ENCODE measurements at places on chromosomes 12 and 14.

DNA sequence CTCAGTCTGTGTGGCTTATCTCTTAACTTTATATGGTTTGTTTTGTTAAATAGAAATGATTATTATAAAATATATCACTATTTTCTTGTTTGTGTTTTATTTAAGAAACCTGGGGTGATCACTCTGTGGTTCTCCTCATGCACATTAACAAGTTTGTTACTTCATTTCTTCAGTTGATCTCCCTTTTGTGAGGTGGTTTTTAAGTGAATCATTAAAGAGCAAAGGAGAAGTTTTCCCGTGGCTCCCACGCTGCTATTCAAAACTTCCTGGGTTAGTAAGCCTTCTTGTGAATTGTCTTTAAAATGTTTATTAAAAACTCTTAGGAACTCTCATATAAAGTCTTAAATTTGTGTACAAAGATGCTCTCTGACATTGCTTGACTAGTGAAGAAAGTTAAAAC lies 11.8 kb downstream of the ADIPOR2 start:
- no peak for DNase-seq

- peak; percentile 93 for DNase-seq
These were observed at the start of gene CPSF6 for GRCh38 chr12:69239352-69239921. Gene CPSF6, plus strand, starts transcription at chr12:69239569. Its CDS starts 78 bp downstream, at chr12:69239647.

GRCh38 chr12:84891106-84891838 lies 21.3 kb downstream of the SLC6A15 start:
- no peak for DNase-seq

GRCh38 chr14:34538871-34539406 lies 562 bp downstream of the EAPP start:
- no peak for DNase-seq

DNA sequence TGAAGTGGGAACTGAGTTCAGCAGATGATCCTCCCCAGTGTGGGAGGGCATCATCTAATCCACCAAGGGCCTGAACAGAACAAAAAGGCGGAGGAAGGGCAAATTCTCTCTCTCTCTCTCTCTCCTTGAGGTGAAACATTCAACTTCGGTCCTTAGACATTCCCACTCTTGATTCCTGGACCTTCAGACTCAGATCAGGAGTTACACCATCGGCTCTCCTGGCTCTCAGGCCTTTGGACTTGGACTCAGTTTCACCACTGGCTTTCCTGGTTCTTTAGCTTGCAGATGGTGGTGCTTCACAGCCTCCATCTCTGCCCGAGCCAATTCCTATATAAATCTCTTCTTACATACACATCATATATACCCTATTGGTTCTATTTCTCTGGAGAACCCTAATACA lies 73.2 kb downstream of the SPPL3 start:
- no peak for DNase-seq

DNA sequence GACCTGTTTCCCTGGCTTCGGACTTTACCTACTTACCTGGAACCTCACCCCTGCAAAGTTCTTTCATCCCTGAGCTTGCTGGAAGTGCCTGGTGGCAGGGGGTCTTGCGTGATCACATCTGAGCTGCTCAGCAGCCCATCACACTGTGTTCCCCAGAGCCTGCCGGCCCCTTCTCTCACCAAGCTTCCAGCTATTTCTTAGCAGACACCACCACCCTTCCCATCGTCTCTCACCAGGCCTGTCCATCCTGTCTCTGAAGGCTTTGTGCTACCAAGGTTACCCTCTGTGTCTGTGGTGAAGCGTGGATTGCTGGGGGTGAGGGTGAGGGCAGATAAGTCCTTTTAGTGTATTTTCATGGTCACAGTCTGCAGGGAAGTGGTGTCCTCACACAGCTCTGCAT lies 78.8 kb upstream of the NRXN3 start:
- no peak for DNase-seq

- DNase-seq: no peak
These were observed 28.3 kb upstream of the FBLN5 start for GRCh38 chr14:91975763-91976162.

DNA sequence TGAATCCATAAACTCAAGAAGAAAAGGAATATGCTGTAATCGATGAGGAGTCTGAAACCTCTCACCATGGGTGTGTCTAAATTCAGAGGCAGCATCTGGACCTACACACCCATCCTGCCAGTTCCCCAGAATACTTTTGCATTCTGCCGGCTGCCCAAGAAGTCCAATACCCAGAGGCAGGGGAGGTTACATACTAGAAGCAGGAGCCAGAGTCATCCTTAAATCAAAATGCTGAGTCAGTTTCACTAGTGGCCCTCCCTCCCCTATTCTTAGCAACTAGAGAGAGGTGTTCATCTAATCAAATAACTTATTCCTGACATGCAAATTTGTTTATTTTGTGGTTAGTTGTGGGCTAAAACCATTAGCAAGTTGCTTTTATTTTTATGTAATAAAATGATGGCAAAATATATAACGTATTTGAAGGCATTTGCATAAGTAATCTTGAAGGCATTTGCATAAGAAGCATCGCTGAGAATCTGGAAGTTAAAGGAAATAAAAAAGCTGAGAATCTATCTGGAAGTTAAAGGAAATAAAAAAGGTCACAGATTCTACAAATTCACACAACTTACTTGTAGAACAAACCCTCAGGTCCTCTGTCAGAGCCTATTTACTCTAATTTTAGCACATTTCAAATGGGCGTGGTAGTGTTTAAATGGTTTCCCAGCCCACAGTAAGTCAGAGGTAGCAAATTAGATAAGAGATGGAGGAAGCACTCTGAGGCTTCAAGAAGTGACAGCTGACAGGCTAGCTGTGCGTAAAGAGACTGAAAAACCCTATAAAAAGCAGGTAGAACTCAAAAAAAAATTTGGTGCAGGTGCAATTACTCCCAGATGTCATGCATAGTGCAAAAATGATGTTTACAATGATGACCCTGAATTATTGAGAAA lies 7.8 kb downstream of the BHLHE41 start:
- DNase-seq: no peak

DNA sequence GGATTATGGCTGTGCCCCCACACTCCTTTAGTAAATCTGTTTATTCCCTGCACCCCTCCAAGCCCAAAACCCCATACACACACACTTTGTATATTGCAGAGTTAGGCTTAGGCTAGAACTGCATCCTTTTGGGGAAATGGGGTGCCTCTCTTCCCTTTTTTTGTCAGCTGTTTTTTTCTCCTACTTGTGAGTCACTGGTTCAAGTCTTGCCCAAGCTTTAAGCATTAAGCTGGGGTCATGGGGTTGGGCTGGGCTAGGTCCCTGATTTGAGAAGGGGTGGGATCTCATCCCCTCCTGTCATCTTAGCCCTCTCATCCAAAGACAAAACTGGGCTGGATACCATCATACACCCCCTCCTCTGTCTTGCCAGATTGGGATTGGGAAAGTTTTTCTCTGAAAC lies 1.6 kb downstream of the LRP1 start:
- DNase-seq: no peak

- no peak for DNase-seq
These were observed 77.0 kb downstream of the ADGRD1 start for GRCh38 chr12:131030472-131031328.

DNA sequence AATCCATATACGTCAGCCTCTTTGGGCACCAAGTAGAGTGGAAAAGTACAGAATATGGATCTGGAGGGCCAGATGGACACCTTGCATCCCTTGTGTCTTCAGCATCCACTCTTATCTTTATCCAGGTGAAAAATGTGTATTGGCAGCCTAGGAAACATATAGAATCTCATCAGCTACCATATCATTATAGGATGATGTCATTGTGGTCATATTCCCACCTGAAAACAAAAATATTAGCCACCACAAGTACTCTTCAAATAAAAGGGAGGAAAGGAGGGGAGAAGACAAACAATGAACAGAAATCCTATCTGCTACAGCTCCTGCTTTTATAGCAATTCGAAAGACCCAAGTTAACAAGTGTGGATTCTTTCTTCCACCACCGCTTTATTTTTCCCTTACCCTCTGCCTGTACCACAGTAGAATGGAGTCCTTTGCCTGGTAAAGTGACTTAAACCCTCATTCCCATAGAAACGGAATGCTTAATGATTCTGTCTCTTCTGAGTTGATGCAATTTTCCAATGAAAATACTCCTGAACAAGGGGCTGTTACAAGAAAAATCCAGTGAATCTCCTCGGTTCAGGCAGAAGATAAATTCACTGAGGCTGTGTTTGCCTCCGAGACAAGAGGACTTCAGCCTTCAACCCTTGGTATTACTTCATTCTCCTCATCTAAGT lies 13.8 kb upstream of the IL26 start:
- DNase-seq: no peak

DNA sequence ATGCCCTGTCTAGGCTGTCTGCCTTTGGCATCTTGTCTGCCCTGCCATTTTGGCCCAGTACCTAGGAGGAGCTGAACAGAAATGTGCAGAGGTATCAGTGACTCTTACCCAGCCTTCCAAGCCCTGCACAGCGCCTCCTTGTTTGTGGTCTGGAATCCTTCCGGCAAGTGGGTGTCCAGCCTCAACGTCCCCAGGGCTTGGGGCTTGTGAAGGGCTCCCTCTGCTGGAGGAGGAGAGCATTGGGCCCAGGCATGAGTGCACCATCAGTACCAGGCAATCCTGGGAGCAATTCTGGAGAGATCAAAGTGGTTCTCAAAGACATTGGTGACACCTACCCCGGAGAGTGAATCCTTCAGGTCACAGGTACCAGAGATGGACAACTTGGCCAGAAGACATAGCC lies 2.4 kb upstream of the TCL1B start:
- peak; percentile 74 for DNase-seq

GRCh38 chr14:91910196-91910595 lies 37.3 kb downstream of the FBLN5 start:
- DNase-seq: no peak

- DNase-seq: peak; percentile 97
These were observed 105.0 kb upstream of the PRB2 start for GRCh38 chr12:11500188-11500860.

- DNase-seq: peak; percentile 50
These were observed 107.1 kb upstream of the SLCO1C1 start for GRCh38 chr12:20588042-20588441.

DNA sequence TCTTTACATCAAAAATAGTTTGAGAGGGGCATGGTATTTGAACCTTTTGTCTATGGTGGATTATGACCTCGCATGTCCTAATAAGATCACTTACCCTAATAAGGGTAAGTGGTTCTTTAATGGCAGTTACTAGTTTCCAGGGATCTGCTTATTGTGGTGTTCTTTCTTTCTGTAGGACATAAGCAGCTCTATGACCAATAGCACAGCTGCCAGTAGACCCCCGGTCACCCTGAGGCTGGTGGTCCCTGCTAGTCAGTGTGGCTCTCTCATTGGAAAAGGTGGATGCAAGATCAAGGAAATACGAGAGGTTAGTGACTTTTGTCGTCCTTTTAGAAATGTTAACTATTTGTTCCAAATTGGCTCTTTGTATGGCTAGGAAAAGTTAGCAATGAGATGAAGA lies 7.2 kb downstream of the PCBP2 start:
- no peak for DNase-seq

DNA sequence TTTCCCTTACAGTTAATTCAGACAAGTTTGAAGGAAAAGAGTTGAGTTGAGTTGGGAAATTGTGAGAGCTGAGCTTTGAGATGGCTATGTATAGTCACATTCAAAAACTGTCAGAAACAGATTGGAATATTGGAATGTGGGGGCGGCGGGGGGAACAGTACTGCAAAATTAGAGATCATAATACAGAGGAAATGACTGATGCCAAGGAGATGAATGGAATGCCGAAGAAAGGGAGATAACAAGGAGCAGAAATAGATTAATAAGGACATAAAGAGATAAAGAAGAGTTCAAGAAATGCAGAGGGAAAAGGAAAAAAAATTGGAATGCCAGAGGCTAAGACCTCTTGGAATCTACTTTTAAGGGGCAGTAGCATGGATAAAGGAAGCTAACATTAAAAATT lies 3.2 kb upstream of the OR4K5 start:
- no peak for DNase-seq

GRCh38 chr14:24828486-24828885 lies 194.5 kb upstream of the GZMB start:
- DNase-seq: no peak

GRCh38 chr14:93538413-93538812 lies 107.7 kb downstream of the UNC79 start:
- peak; percentile 20 for DNase-seq

GRCh38 chr14:89420502-89420901 lies 3.5 kb upstream of the FOXN3 start:
- no peak for DNase-seq

GRCh38 chr12:97960741-97961608 lies 498.4 kb downstream of the RMST start:
- DNase-seq: peak; percentile 61

GRCh38 chr14:34379816-34380470 lies 82.1 kb downstream of the SPTSSA start:
- DNase-seq: no peak

- DNase-seq: no peak
These were observed 151.0 kb upstream of the ATP2B1 start for GRCh38 chr12:89859508-89860220.

GRCh38 chr12:49304161-49304560 lies 9.2 kb downstream of the PRPH start:
- no peak for DNase-seq

DNA sequence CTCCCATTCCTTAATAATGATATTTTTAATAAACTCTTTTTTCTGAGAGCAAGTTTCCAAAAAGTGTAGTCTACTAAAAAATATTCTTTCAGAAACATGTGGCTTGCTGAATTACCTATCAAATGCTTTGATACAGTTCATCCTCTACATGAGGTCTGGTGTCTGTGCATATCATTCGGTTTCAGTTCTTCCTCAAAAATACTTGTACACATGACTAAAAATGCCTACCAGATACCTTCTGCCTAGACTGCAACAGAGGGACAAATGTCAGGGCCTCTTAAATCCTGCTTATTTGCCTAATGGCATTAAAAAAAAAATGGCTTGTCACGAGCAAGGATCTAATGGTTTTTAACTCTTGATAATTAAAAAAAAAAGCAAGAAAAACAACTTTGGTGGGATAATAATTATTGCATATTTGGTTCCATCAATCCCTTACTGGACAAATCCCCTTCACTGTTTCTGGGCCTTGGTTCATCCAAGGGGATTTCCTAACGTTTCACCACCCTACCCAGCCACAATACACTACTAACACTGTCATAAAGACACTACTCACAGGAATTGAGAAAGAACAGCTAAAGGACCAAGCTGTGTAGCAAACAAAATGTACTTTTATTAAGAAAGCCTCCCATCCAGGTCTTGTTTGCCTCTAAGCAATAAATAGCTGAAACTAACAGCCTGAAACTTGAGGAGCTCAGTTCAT lies 45.7 kb downstream of the PARP11 start:
- no peak for DNase-seq

GRCh38 chr12:39105111-39105510 lies 199.7 kb upstream of the CPNE8 start:
- no peak for DNase-seq

DNA sequence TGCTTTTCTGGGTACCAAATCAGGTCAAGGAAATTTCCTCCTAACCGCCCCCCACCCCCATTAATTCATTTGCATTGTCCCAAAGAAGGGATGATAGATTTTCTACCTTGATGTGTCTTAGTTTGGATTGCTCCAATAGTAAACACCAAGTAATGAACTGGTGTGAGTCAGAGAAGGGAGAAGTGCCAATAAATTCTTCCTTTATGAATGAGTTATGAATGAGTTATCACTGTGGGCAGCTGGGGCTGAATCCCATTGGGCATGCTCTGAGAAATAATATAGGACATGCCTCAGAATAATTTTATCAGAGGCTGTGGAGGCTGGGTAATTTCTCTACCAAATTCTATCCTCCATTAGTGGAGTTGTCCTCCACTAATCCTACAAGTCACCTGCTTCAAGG lies 277.9 kb upstream of the FLRT2 start:
- DNase-seq: no peak
